Stimulated activated CD4-positive, alpha-beta T cell treated with anti-CD3 and anti-CD28 coated beads, Interleukin-1b, Interleukin-23, amount 100 ng/mL, for 4 hours (primary cell): ENCODE measurements at places on chromosomes 3 and 15.

GRCh38 chr3:188119846-188120245 is 34.1 kb upstream of the LPP start:
- DNase-seq = no peak

- no peak for DNase-seq
Observed at GRCh38 chr3:124138148-124138547, 146.2 kb upstream of the ROPN1 start.

GRCh38 chr15:99925661-99926461 is 192.6 kb upstream of the LYSMD4 start:
- peak; percentile 55 for DNase-seq

DNA sequence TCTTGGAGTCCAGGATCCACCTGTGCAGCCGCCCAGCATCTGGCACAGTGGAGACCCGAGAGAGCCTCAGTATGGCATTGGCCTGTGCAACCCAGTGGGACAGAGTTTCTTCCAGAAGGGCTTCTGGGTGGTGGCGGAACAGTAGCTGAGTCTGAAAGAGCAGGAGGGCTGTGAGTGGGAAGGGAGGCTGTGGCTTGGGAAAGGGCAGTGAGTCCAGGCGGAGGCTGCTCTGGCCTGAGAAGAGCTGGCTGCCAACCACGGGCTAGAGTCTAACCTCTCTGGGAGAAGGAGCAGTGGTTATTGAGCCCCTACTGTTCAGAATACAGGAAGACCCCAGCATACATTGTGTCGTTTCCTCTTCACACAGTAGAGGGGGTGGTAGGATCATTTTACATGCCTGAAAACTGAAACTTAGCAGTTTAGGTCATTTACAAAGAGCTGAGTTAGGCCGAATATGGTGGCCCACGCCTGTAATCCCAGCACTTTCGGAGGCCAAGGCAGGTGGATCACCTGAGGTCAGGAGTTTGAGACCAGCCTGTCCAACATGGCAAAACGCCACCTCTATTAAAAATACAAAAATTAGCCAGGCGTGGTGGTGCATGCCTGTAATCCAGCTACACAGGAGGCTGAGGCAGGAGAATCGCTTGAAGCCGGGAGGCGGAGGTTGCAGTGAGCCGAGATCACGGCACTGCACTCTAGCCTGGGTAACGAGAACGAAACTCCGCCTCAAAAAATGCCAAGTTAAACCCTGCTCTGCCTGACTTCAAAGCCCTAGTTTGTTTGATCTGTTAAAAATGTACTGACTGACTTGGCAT is 3.2 kb downstream of the AEN start:
- no peak for DNase-seq

- DNase-seq = no peak
Observed at GRCh38 chr3:14810801-14811661, 7.7 kb upstream of the FGD5 start.

GRCh38 chr3:120021523-120021922 is 72.7 kb downstream of the GSK3B start:
- no peak for DNase-seq

- no peak for DNase-seq
Observed at GRCh38 chr3:77887611-77888010, 847.7 kb downstream of the ROBO2 start.

DNA sequence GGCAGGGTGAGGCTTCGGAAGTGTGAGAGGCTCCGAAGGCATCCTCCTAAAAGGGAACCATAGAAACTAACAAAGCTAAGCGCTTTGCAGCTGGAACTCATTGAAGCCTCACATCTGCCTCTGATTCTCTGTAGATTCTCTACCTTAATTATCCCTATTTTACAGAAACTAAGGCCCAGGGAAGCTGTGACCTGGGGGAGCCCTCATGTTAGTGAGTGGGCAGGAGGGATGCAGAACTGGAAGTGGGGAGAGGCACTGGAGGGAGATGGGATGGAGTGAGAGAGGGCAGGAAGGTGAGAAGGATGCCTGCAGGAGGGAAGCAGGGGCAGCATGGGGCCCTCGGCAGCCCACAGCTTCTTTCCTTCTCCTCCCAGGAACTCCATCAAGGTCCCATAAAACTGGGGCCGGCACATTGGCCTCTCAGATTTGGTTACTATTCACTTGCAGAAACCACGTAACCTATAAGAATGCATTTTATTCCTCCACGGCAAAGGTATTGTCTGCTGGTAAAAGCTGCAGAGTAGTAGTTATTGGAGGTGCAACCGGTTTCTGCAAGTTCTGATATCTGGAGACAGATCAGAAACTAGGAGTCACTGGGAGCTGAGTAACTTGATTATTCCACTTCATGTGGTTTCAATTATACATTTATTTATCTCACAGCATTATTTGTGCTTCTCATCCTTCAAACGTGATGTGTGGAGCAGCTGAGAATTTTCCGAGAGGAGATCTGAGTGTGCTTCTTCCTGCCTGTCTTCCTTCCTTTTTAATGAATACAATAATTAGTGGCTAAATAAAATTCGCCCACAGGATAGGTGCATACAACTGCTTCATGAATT is 24.0 kb upstream of the CHCHD6 start:
- DNase-seq = no peak

DNA sequence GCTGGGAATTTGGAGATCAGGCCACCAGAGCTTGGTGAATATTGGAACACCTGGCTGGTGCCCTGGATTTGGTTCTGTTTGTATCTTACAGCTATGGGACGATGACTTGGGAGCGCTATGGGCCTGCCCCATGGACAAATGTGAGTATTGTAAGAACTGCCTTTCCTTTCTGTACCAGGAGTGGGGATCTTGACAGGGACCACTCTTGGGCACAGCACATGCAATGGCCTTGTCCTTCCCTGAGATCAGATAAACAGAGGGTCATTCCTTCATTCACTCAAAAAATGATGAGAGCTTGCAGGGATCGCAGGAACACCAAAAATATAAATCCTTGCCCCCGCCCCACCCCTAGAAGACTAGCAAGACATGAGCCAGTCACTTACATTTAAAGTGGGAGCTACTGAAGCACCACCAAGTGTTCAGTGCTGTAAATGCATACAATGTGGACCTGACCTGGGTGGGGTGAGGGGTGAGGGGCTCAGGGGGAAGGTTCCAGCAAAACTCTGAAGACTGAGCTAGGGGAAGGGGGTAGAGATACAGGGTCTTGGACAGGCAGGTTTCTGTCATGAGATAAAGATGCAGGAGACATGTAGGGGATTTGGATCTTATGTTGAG is 2.7 kb upstream of the CRELD1 start:
- DNase-seq = no peak

DNA sequence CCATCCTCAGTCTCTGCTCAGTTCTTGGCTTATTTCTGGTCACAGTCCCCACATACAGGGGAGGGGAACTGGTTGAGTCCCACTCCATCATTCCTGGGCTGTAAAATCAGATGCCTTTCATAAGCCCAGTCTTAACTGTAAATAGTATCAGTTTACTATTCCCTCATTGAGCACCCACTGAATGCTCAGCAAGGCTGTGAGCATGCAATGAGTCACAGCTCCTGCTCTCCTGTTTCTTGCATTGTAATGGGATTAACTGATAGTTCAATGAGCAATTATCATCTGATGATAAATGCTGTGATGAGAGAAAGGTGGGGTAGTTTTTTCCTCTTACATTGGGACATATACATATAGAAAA is 113.6 kb upstream of the TPM1 start:
- no peak for DNase-seq

- no peak for DNase-seq
Observed at GRCh38 chr3:70821602-70822001, 509.2 kb upstream of the MDFIC2 start.

- DNase-seq = no peak
Observed at GRCh38 chr15:45594835-45595530, 7.8 kb downstream of the BLOC1S6 start.

DNA sequence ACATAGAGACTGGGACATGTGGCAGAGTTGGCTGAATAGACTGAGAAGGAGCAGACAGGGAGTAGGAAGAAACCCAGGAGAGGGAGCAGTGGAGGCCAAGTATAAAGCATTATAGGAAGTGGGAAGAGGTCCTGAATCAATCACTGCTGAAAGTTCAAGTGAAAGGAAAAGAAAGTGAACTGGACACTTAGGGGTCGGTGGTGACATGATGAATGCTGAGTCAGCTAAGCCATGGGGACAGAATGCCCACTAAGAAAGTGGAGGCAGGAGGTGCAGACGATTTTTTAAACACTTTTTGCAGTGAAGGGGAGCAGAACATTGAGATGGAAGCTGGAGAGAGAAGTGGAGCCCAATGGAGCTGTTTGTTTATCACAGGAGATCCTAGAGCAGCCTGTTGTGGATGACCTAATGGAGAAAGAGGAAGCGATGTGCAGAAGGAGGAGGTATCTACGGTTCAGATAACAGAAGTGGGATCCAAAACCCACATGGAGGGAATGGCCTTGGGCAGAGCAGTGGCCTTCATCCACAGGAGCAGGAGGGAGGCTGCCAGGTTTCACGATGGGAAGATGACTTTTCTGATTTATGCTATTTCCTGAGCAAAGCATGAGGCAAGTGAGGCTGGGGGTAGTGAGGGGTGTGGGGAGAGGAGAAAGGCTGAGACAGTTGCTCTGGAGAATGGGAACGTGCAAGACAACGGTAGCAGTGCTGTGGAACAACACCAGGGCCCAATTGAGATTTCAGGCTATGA is 208.2 kb downstream of the RPLP1 start:
- DNase-seq = no peak

- DNase-seq = no peak
Observed at GRCh38 chr3:171225165-171225564, 198.6 kb upstream of the SLC2A2 start.

DNA sequence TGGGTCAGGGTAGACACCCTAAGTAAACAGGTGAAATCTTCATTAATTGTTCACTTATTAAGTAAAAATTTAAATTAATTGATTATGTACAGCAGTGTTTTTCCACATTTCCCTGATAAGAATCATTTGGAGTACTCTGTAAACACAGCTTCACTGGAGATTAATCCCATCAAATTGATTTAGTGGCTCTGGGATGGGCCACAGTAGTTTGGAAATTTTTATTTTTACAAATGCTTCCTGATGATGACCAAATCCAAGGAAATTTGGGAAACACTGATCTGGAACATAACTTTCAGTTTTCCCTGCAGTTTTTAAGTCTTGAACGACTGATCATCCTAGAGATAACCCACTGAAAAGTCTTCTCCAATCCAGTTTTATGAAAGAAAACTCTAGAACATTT is 18.8 kb upstream of the RPLP1 start:
- no peak for DNase-seq

GRCh38 chr3:15152184-15152583 is 53.2 kb upstream of the RBSN start:
- no peak for DNase-seq

GRCh38 chr3:126917232-126917804 is 65.6 kb upstream of the PLXNA1 start:
- DNase-seq = no peak

- DNase-seq = no peak
Observed at GRCh38 chr3:106328224-106328623, 459.4 kb upstream of the CBLB start.

DNA sequence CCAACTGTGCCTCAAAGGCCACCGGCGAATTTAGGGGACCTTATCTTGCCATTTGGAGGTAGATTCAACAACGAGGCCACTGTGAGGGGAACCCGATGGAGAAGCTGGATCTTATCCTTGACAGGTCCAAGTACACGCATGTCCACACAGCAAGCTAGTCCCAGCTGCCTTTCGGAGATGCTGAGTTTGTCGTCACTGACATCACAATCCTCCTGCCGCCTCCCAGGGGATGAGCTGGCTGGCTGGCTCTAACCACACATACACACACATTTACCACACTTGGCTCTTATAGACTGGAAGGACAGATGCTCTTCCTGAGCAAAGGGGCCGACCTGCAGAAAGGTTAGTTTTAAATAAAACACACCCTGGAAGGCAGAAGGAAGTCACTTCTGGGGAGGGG is 176.3 kb downstream of the STT3B start:
- DNase-seq = no peak

GRCh38 chr3:15341030-15341726 is 8.8 kb upstream of the SH3BP5 start:
- DNase-seq = no peak

GRCh38 chr3:72331076-72331475 is 517.2 kb downstream of the SHQ1 start:
- DNase-seq = no peak

DNA sequence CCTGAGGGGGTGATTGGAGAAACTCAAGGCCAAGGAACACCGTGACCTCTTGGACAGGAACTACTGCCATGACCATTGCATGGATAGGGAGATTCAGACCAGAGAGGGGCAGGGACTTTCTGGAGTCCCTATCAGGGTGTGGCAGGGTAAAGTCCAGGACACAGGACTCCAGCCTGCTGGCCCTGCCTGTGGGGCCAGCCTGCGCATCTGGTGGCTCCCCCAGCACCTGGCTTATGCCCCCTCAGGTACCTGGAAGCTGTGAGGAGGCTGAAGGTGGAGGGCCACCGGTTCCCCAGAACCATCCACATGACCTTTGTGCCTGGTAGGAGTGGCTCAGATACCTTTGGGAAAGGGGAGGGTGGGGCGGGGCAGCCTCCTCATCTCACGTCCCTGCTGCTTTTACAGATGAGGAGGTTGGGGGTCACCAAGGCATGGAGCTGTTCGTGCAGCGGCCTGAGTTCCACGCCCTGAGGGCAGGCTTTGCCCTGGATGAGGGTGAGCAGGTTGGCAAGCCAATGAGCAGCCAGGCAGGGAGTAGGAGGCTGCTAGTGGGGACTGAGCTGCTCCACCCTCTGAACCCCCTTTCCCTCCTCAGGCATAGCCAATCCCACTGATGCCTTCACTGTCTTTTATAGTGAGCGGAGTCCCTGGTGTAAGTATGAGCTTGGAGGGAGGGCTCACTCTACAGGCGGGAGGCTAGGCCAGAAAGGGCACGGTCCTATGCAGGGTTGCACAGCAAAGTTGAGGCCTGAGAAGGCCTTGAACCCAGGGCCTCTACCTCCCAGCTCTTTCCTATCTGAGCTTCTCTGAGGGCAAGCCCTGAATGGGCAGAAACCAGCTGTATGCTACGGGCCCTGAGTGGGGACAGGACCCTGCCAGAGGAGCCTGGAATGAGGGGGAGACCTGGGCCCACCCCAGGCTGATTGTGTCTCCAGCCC is 2.9 kb downstream of the ACY1 start:
- no peak for DNase-seq

GRCh38 chr3:95036526-95037021 is 973.7 kb downstream of the NSUN3 start:
- DNase-seq = no peak

- DNase-seq = no peak
Observed at GRCh38 chr3:146709969-146710368, 104.8 kb upstream of the PLSCR5 start.

DNA sequence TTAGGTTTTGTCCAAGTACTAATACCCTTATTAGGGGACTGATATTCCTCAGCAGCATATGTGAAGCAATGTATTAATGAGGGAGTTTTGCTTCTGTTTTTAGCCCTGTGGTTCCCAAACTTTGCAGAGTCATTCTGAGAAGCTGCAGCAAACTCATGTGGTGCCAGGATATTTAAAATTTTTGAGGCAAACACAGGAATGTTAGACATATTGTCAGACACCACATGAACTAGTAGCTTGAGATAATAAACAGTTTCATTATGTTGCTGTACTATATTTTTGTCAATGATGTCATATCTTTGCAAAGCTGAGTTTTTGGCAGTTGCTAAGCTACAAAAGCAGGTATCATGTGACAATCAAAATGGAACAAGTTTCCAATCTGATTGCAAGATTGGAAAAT is 36.6 kb downstream of the ATP6V1A start:
- DNase-seq = no peak

- no peak for DNase-seq
Observed at GRCh38 chr3:45890405-45890804, 4.1 kb downstream of the CCR9 start.

- no peak for DNase-seq
Observed at GRCh38 chr3:23430781-23431398, 227.8 kb downstream of the UBE2E2 start.

GRCh38 chr15:80459380-80459779 is 55.2 kb downstream of the ARNT2 start:
- DNase-seq = no peak

GRCh38 chr15:81196576-81197254 is at the start of gene IL16:
IL16 (plus strand) TSS chr15:81196879; CDS start chr15:81225400, 28,521 bp downstream.
- no peak for DNase-seq
